ENCODE measurements at places on chromosomes 5 and 9.

- DNase-seq = no peak
Observed at GRCh38 chr9:70474413-70474812, 60.0 kb upstream of the KLF9 start.

DNA sequence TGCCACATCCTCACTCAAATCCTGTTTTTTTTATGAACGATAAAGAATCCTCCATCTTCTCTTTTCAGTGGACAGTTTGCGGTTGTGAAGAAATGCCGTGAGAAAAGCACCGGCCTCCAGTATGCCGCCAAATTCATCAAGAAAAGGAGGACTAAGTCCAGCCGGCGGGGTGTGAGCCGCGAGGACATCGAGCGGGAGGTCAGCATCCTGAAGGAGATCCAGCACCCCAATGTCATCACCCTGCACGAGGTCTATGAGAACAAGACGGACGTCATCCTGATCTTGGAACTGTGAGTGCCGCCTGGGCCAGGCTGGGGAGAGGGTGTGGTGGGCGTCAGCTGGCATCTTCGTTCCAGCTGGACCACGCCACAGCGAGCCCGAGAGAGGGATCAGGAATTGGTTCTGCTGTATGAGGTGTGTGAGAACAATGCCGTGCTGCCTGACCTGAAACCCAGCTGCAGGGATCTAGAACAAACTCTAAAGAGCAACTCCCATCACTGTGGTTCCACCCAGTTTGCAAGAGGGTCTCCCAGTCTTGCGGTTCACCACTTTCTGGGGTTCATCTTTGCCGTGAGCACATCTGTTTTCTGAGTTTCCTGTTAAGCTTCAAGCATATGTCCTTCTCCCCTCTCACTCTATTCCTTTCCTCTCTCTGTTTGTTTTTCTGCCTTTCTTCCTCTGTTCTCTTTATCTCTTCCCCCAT, 107.4 kb downstream of the DAPK1 start:
- DNase-seq = no peak

DNA sequence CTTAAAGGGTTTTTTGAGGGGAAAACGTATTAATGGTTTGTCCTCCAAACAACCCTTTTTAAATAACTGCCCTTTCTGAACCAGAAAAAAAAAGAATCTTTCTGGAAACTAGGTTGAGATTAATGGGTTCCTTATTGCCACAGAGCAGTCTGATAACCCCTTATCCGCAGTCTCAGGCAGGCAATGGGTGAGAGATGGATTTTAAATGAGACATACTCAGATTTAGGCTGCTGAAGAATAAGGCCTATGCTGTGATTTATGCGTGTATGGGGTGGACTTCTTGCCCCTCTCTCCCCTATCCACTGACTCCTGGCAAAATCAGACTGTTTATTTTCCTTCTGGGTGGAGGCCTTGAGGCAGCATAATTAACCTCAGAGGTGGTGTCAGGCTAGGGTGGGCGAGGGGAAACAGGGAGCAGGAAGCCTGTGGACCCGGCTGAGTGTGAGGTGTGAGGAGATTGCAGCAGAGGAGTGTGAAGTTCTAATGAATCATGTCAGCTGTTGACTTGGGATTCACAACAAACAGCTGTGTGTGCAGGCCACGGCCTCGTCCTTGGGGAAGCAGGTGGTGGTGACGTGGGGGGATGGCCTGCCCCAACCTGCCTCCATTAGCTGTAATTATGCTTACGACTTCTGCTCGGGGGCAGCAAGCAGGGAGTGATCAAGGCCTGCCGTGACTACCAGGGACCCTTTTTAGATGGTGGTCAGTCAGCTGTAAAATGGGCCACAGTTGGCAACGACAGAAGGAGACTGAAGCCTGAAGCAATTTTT, 196.4 kb downstream of the SEMA6A start:
- no peak for DNase-seq

DNA sequence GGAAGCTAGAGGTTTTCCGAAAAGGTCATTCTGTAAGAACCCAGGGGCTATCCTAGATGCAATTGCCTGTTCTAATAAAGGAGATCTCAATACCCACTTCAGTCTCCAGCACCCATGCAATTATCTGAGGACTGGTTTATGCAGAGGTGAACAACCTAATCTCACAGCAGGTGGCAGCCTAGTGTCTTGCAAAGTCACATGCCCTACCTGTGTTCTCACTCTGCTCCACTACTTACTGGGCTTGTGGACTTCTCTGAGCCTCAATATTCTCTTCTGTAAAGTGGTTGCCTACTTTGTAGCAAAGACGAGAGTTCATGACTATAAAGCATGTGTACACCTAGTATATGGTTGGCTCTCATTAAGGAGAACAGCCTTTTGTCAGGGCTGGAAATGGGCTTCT, 21.0 kb upstream of the ALDH1B1 start:
- DNase-seq = peak; percentile 63

GRCh38 chr9:109250771-109251079, 70.1 kb downstream of the EPB41L4B start:
- DNase-seq = no peak

DNA sequence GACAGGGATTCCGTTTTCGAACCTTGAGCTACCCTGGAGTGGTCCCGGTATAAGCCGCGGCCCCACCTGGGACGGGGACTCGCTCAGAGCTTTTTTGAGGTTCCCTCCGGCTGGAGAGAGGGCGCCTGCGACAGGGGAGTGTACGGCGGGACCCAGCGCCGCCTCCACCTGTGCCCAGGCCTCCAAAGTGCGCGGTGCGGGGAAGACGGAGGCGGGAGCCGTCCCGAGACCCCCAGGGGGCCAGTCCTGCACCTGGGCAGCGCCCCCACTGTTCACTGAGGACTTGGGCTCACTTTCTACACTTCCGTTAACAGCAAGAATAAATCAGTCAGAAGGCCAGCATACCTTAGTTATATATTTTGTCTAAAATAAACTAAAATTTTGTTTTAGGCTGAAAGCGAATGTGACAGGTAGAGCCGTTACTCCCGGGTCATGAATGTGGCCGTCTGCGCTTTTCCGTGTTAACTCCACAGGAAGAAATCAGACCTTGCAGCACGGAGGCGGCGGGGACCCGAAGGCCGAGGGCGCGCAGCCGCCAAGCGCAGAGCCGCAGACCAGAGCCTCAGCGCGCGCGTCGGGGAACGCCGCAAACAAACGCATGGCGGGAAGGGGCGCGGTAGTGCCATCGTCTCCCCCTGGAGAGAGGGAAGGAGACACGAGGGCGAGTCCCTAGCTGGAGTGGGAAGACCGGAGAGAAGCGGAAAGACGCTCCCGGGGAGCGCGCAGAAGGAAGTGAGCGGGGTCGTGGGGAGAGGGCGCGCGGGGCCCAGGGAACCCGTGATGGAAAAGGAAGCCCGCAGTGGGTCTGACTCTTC, 14.1 kb downstream of the TRIM7 start:
- DNase-seq = peak; percentile 37

- DNase-seq = peak; percentile 75
Observed at GRCh38 chr9:74940600-74940999, 12.1 kb downstream of the C9orf40 start.

DNA sequence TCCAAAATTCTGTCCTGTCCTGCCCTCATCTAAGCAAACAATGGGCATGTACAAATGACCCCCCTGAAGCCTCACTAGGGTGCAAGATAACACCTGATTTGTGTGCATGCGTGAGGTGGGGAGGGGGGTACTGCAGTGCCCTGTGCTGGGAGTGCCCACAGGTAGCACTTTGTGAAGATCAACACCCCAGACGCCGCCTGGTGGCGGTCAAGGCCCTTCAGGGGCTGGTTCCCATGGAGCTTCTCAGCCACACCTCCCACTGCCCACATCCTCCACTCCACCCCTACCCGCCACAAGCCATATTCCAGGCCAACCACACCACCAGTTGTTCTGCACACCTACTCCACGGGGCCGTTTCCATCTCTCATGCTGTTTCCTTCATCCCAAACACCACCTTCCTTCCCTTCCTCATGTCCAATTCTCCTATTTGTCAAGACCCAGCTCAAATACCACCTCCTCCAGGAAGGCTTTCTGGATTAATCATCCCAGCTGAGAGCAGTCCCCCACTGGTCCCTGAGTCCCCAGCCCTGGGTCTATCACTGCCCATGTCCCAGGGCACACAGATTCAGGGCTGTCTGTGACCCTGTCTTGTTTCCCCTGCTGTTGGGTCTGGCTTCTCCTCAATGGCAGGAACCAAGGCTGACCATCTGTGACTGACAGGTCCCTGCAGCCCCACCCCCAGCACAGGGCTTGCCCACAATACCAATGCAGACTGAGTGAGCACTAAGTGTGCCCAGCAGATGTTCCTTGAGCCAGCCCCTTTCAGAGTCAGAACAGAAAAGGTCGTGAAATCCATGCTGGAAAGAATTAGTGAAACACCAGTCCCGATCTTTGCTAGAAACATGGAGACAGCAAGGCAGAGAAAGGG, 178.4 kb downstream of the PAX5 start:
- peak; percentile 57 for DNase-seq

DNA sequence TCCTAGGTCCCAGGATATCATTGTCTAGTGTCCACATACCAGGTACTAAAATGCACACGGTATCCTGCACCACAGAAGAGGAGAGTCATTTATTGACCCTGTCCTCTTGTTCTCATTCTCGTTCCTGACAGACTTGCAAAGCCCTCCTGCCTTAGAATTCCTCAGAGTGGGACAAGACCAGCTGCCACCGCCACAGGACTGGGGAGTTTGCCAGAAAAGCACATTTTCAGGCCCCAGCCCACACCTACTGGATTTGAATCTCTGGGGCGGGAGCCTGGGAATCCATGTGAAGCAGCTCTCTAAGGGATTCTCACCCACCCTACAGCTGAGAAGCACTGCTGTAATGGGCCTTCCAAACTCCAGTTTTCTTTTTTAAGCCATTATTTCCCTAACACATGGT, 68.0 kb upstream of the FANCC start:
- no peak for DNase-seq

DNA sequence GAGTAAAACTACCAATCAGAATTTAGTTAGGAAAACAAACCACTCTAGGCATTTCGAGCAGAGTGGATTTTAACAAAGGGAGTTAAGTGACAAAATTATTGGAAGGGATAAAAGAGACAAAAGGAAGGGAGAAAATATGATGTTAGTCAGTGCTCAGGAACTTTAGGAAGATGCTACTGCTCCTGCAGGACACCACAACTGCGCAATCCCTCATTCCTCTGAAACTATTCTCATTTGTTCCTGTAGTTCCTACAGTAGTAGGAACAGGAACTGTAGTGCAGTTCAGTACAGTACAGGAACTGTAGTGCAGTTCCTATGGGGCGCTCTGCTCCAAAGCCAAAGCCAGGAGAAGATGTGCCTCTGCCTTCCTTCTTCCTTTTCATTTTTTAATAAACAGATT, 29.9 kb upstream of the MEGF10 start:
- no peak for DNase-seq

DNA sequence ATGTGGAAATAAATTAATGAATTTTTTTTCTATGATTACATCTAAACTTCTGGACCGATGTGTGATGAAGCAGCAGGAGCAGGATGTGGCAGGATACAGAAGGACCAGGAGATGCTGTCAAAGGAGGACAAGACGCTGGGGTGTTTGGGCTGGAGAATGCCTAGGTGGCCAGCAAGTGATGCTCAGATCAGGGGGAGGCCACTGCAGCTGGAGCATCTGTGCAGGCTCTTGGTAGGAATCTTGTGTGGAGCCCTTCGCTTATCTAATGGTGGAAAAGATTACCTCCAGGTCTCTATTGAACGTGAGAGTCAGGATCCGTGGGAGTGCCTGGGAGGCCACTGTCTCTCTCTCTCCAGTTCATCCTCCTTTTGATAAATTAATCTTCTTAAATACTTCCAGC, 79.8 kb downstream of the MRPL36 start:
- no peak for DNase-seq

DNA sequence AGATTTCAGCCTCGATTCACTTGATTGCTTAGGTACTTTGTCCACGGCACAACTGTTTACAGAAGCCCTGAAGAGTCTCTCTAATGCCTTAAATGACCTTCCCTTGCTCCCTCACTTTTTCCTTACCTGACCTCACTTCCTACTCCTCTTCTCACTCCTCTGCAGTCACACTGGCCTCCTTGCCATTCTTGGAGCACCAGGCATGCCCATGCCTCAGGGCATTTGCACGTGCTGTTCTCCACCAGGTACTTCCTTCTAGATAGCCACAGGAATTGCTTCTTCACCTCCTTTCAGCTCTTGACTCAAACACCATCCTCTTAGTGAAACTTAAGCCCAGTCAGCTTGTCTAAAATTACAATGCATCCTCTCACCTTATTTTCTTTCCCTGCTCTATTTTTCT, 52.4 kb upstream of the TRAF1 start:
- no peak for DNase-seq

DNA sequence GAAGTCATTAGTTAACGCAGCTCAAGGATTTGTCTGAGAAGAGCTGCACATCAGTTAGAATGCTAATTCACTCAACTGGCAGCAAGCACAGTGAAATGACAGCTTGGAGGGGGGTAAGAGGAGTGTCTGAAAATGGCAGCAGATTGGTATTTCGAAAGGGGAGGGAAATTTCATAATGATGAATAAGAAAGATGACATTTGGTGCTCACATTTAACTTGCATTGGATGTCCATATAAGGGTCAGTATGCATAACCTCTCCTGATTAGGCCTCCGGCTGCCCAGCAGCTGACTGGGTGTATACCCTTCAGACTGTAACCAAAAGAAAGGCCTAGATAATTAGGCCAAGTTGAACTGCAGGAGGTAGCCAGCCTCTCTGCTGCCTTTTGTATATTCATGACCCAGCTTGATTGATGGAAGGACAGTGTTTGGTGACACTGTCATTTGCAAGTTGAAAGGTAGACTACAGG, 131.0 kb downstream of the PBX3 start:
- DNase-seq = no peak

DNA sequence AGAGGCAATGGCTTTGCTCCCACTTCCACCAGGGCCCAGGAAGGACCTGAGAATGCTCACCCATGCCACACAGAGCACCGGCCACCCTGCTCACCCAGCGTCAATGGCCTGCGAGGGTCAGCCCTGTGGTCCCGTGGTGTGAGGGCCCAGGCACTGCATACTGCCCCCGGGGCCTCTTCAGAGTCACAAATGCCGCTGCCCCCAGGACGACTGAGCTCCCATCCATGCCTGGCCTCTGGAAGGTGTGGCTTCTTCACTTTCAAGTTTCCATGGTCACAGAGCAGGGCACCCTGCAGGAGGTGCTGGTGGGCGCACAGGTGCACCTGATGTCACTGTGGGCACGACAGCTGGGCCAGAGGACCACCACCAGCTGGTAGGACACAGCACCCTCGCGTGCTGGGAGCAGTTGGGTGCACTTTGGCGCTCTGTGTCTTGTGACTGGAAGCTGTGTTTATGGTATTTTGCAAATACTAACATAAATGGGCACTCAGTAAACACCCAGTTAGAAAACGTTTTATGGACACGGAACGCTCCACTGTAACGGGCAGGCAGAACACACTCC, 12.5 kb upstream of the ZDHHC11 start:
- no peak for DNase-seq

GRCh38 chr5:26649000-26649399, 389.4 kb downstream of the CDH9 start:
- DNase-seq = peak; percentile 21

Data from PC-3 (cell line).